IPS DF 19.7 (cell line): ENCODE measurements at places on chromosomes 7 and 10.
A peak's percentile ranks its signal among the peaks of the same experiment; 100 is the strongest.

DNA sequence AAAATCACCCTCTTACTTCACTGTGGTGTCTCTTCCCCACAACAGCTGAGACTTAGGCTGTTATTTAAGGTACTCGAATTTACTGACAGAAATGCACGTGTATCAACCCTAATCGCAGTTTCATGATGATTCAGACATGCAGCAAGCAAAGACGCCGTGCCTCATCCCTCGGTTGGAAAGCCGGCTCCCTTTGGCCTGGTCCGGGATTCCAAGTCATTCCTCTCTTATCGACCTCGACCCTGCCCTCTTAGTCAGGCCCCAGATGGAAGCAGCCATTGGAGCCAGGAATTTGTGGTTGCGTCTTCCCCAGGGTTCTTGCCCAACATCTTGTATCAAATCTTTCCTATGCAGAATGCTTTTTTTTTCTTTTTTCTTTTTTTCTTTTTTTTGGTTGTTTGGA, 229.5 kb downstream of the GATA3 start:
- DNase-seq = no peak

- DNase-seq = no peak
Observed at GRCh38 chr7:72492461-72493065, 80.4 kb upstream of the CALN1 start.

DNA sequence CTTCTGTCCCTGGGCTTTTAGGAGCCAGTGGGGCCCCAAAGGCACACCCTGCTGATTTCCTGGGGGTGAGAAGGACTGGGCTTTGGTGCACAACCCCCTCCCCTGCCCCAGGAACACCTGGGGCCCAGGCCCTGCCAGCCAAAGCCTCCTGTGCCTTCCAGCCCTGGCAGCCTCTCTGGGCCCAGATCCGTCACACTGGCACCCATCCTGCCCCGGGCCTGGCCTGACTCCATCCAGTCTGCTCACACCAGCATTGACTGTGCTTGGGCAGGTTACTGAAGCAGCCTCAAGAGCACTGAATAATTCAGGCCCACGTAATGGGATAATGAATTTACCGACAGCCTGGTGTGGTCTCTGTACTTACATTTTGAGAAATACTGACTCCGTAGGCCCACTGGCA, 12.0 kb upstream of the COMTD1 start:
- no peak for DNase-seq

DNA sequence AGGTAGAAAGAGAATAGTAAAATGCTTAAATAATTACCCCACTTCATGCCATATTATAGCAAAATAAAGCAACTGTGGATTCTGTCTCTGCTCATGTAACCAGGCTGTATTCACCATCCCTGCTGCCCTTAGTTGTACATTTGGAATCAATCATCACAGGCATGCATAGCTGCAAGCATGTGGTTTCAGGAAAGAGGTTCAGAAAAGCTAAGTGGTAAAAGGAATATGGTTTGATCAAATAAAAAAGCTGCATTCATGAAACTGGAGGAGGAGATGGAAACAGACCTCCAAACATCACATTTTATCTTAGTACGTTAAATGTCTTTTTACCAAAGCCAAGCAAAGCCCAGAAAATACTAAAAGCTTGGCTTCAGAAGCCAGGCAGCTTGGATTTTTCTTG, 81.3 kb downstream of the ADAM22 start:
- no peak for DNase-seq

GRCh38 chr7:127813991-127814541, 162.1 kb downstream of the SND1 start:
- no peak for DNase-seq

DNA sequence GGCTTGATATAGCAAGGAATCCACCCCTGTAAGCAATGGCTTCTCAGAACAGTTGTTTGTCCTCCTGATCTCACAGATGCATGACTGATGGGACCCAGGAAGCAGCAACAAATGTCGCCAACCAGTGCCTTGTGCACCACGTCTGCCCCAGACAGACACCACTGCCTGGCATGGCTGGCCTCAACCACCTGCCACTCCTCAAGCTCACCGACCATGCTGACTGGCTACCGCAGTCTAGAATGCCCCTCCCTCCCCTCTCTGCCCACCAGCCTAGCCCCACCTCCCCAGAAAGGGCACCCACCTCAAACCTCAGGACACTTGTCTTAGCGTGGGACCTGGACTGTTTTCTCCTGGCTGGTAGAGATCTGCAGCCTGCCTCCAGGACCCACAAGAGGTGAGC, 24.0 kb downstream of the LRRC20 start:
- no peak for DNase-seq

- no peak for DNase-seq
Observed at GRCh38 chr7:40033826-40034225, 83.8 kb downstream of the CDK13 start.

DNA sequence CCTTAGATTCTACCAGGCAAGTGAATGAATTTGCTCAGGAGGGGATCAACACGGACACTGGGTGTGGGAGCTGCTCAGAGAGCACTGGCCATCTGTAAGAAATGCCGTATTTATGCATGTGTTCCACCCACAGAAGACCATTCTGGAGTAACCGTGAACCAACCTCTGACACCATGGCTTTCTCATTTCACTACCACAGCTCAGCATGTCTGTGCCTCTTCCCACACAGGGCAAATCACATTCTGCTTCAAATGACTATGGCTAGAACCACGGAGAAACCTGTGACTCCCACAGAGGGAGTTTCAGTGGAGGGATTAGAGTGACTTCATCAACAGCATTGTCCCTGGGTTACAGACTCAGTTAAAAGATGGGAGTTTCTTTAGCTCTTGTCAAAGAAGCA, 893.4 kb downstream of the XPNPEP1 start:
- DNase-seq = no peak

- peak; percentile 87 for DNase-seq
Observed at GRCh38 chr7:111413739-111414138, 148.6 kb downstream of the IMMP2L start.

DNA sequence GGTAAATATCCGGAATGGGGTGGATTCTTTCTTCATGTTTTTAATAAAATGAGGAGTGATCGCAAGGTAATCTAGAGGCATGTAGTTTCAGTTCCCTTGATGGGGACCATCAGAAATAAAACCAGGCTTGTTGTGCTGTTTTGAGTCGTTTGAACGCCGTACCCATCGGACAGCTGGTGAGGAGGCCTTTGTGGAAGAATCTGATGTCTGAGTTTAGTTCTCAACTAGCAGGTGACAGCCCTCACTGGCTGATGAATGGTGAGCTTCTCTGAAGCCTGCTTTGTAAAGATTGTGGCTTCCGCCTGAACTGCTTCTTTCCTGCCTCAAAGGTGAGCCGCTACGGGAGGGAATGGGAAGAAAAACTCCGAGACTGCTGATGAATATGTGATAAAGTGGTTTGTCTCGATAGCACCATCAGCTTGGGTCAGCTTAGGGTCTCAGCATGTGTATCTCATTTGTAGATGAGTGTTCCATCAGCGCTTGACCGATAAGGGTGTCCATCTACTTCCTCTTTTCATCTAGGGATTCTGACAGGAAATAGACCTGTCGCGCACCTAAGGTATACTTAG, 977 bp downstream of the TMEM248 start:
- no peak for DNase-seq

DNA sequence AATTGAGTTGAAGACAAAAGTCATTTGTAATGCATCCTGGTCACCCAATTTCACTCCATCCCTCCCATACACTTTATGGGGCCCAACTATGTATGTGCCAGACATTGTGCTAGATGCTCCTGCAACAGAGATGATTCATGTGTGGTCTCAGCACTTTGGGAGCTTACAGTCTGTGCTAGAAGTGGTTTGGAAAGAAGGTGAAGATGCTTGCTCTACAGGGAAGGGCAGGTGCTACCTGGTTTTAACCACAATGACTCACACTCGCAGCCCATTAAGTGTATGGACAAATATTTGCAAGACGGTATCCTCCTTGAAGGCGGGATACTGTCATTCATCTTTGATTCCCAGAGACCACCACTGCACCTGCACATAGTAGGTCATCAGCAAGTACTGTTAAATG, 257.6 kb downstream of the OTUD1 start:
- DNase-seq = no peak

DNA sequence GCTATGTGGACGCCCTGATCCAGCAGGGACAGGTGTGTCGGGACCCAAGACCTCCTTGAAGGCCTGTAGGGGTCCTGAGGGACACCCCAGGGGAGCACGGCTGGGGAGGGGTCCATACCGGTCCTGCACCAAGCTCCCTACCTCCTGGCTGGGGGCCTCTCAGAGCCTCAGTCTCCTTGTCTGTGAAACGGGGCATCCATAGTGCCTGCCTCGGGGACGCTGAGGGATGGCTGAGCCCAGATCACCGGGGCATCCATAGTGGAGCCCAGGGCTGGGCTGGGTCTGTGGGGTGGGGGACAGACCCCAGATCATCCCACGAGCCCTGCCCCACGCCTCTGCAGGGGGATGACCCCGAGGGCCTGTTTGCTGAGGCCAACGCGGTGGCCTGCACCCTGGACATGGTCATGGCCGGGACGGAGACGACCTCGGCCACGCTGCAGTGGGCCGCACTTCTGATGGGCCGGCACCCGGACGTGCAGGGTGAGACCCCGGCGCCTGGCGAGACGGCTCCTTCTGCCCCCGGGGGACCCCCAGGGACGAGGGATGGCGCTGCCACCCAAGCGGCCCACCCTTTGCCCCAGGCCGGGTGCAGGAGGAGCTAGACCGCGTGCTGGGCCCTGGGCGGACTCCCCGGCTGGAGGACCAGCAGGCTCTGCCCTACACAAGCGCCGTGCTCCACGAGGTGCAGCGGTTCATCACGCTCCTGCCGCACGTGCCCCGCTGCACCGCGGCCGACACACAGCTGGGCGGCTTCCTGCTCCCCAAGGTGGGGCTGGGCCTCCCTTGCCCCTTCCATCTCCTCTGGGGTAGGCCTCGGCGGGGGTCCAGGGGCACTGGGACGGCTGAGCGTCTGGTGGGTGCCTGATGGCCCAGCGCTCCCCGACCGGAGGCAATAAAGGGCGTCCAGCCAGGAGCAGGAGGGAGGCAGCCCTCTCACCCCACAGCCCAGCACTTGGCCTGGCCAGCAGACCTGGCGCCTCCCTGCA, 4.1 kb downstream of the CYP2W1 start:
- DNase-seq = no peak

- DNase-seq = no peak
Observed at GRCh38 chr7:118642396-118642795, 417.9 kb downstream of the ANKRD7 start.

DNA sequence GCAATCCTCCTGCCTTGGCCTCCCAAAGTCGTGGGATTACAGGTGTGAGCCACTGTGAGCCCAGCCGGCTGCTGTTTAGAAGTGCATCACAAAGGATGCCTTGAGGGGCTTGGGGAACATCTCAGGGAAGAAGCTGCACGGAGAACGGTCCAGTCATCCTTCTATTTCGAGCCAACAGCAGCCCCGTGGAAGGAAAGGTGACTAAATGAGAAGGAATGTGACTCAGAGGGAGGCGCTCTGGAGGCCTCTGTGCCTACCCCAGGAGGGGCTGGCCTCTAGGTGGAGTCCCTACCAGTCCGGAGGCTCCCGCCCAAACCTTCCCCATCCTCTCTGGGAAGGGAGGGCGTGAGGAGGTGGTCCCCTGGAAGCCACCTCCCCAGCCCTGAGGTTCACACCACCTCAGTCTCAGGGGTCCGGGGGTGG, 76.2 kb downstream of the CTBP2 start:
- peak; percentile 60 for DNase-seq

DNA sequence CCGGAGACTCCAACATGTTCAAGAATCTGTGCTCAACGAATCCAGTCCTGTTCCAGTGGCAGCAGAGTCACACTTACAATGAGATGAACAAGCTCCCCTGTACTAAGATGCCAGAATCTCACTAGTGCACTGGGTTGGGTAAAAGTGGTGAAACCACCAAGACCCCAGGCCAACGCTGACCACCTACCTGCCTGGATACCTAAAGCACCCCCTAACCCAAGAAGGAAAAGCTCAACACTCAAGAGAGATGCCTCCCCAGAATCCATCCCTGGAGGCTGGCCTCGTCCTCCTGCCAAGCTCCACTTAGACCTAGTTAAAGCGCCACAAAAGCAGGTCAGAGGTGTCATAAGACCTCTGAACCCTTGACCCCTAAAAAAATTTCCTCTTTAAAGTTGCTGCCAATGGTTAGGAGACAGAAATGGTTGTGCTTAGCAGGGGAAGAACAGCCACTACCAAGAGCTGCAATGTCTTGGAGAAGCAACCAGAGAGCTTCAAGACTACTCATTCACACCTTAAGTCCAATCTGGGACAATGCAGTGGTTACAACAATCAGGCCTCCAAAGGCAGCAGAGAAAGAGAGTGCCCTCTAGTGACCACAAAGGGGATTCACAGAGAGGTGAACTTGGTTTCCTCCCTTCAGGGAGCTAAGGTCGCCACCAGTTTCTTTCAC, 94.6 kb upstream of the MACROH2A2 start:
- no peak for DNase-seq

- DNase-seq = no peak
Observed at GRCh38 chr10:92184977-92185376, 105.9 kb downstream of the CPEB3 start.

DNA sequence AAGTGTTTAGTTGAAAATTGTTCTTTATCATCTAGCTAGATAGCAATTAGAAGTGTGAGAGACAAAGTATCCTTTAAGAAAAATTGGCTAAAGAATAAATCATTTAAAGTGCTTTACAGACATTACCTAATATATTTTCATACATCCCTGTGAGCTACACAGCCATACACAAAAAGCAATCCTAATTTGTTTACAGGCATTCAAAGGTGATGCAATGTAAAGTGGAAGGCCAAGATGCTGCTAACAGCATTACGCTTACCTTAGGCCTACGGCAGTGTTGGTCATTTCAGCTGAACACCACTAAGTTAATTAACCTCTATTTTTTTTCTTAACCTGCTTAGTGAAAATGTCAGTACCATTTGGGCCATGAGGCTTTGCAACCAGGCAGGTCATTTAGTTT, 10.7 kb upstream of the CASD1 start:
- no peak for DNase-seq

DNA sequence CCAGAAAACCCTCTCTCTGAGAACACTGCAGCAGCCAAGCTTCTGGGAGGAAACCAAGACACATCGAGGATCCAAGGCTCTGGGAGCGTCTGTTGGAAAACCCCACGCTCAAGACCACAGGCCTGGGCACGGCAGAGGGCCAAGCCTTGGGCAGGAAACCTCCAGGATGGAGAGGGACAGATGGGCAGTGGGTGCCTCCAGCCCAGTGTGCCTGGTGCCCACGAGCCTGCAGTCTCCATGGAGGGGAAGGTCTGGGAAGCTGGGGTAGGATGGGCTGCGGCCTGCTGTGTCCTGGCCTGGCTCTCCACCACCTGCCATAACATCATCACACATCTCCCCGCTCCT, 96.1 kb downstream of the FAM53B start:
- no peak for DNase-seq

DNA sequence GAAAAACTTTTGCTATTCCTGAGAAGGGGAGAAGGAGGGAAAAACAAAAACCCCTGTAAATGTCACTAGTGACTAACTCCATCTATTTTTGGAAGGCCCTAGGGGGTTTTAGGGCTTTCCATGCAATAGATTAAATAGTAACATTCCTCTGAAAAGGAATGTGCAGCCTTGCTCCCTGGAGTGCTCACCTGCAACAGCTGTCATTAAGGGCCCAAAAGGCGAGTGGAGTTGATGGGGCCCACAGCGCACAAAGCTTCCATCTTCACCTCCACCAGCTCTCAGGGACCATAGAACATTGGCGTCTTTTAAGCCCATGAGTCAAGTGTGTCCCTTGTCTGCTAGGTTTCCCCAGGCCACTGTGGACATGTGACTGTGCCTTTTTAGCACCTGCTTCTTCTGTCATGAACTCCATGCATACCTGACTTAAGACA, 58.0 kb upstream of the IL6 start:
- DNase-seq = no peak

- no peak for DNase-seq
Observed at GRCh38 chr7:77455321-77455720, 39.2 kb upstream of the GSAP start.

GRCh38 chr7:69882269-69882668, 284.0 kb downstream of the AUTS2 start:
- DNase-seq = no peak

GRCh38 chr10:71911296-71911953, 52.8 kb upstream of the CHST3 start:
- no peak for DNase-seq
